Stimulated activated CD4-positive, alpha-beta T cell treated with anti-CD3 and anti-CD28 coated beads, Interleukin-4, amount 100 ng/mL, for 4 hours (primary cell): ENCODE measurements at places on chromosomes 4 and X.

DNA sequence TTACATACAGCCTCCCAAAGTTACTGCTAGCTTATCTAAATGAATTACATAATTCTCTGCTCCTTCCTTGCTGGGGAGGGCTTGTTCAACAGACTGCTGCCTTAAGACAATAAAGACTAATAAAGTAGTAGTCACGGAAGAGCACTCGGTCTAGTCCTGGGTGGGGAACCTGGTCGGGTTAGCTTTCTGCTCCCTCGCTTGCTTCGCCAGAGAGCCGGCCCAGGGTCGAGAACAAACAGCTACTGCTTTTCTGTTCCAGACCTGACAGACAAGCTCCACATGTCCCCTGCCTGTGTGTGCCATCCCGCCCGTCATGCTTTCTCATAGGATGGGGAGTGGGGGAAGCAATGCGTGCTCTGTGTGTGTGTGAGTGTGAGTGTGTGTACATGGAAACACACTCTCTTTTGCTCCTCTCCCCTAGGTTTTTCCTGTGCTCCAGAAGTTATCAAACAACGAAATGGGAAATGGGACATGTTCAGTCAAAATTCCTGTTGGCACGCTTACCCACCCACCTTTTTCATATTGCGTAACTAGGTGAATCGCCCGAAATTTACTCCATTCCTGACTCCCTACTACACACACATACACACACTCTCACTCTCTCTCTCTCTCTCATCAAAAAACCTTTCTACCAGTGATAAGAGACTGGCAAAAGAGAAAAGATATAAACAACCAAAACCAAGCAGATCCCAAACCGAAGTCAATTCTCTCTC lies 1.3 kb downstream of the NPY1R start:
- no peak for DNase-seq

- no peak for DNase-seq
These were observed 38.7 kb downstream of the ARHGEF9 start for GRCh38 chrX:63746278-63746677.

- no peak for DNase-seq
These were observed 17.0 kb downstream of the ADH6 start for GRCh38 chr4:99202094-99202493.

DNA sequence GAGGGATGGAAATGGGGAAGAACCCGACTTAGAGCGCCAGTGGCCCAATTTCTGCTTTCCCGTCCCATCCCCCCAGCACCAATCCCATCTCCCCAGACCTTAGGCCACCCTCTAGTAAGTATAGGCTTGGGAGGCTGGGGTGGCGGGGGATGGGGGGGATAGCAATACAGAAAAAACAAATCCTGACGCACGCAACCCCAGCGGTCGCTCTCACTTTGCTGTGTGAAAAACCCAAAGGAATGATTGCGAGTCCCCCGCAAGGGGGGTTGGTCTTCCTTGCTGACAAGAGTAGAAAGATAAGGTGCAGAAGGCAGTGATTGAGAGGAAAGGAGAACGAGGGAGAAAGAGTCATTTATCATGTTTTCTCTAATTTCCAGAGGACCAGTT lies 863 bp downstream of the CPE start:
- DNase-seq, result no peak

GRCh38 chr4:14249226-14249625 lies 621.7 kb upstream of the BOD1L1 start:
- no peak for DNase-seq

DNA sequence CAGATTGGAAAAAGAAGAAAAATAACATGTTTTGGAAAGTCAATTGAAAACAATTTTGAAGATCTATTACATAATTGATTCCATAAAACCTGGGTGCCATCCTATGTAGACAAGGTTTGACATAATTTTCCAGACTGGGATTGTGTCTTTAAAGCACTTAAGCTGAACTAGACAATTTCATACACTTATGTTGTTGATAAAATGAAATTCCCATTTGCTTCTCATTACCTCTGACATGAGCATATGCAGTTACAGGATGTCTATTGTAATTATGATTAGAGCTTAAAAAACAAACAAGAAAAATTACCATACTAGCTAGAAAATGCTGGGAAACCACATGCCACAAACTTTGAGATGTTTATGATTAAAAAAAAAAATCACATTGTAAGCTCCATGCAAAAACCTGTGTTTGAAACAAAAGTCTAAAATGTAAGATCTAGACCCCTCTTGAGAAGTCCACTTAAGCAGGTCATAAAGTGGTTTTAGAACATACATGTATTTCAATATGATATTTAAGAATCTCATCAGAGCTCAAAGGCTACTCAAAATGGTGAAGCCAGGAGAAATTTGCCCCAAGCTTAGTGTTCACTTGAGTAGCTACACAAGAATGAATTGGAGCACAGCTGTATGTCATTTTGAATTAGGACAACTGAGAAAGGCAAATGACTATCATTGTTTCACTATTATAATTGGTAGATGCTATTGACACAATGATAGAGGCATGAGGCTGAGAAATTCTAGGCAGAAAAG lies 181.1 kb upstream of the PABPC4L start:
- DNase-seq, result no peak

DNA sequence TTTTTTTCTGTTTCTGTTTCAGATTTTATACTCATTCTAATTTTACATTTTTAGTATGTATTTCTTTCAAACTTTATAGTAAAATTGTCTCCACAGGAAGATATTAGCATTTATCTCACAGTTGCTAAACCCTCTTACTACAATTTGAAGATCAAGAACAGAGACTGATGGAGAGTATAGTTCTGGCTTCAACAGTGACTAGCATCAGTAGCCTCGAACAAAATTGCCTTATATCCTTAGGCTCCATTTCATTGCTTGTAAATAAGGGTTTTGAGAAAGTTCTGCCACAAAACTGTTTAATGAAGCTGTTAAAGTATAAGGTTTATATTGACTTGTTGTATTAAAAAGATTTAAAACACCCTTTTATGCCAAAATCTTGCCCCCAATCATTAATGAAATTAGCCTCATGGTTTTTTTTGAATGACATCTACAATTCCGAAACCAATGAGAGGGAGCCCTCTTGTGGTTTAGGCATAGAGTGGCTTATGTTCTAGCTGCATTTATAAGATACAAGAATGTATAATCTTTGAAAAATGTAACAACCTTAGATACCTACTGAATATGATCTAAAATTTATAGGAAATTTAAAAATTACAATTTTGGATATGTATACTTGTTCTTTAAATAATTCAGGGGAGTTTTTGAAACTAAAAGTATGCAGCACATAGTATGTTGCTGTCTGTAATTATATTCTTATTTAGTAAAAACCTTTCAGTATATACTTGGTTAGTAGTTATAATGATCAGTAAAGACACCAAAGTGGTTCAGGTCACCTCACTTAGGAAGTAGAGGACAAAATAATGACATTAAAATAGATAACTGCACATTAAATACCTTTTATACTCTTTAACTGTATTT lies 109.8 kb upstream of the HPGD start:
- DNase-seq, result no peak

- no peak for DNase-seq
These were observed 106.4 kb downstream of the AMELX start for GRCh38 chrX:11399489-11400094.

GRCh38 chr4:106738121-106738520 lies 298.0 kb downstream of the DKK2 start:
- DNase-seq, result no peak

DNA sequence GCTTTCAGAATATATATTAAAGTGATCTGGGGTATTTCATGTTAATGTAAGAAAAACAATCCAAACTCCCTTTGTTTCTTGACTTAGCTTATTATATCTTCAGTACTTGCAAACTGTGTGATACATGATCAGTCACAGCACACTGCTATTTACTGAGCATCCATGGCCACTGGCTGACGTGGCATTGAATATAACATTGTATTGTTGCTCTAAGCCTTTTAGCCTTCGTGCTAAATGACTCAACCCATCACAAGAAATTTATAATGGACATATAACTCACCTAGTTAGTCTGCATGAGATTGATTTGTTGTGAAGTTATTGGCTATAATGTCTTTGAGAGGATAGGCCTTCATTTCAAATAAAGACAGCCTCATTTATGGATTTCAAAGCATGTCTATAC lies 642.6 kb downstream of the IL1RAPL1 start:
- no peak for DNase-seq

DNA sequence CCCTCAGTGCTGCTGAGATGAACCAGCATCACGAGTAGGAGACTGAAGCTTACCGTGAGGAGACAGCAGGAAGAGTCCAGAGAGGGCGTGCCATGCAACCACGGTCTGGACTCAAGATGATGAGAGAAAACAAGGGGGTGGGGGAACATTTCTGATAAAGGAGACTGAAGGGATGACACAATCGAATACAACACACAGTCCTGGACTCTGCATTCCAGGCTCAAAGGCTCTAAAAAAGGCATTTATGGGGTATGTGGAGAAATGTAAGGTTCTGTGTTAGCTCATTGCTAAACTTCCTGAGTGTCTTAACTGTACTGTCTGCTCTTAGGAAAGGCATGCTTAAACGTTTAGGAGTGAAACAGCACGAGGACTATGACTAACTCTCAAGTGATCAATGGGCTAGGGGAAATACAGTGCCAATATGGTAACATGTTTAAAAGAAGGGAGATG lies 20.6 kb upstream of the IRAK1 start:
- no peak for DNase-seq

GRCh38 chr4:152605031-152605430 lies 69.1 kb upstream of the FBXW7 start:
- DNase-seq, result no peak

- no peak for DNase-seq
These were observed 30.7 kb upstream of the SPANXN4 start for GRCh38 chrX:142994988-142995387.
